ENCODE measurements at places on chromosomes 7 and 10. TPM values are rescaled to one million over a fixed set of nuclear protein-coding genes. Genes with fewer than 3 reads are reported as not detected.

GRCh38 chr7:36188266-36188665, 35.2 kb downstream of the EEPD1 start:
- no peak for DNase-seq

- no peak for DNase-seq
Measured at GRCh38 chr10:23326544-23327307, 17.9 kb downstream of the C10orf67 start.

DNA sequence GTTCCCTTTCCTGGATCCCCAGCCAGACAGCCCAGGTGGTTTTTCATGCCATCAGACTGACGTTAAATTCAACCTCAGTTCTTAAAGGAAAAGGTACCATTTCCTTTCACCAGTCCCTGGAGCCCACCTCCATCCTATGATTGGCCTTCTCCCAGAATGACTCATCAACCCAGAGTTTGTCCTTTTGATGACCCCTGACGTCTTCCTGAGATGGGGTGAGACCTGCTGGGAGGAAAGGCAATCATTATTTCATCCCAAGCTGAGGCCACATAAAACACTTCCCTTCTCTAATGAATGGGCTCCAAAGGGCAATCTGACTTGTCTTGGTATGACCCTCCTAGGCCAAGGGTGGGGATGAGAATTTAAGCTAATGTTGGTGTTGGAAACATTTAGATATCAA, 750.7 kb downstream of the SUGCT start:
- DNase-seq: no peak

- no peak for DNase-seq
Measured at GRCh38 chr10:10804998-10805740, 212.5 kb upstream of the CELF2 start.

GRCh38 chr10:101495324-101495925, 92.6 kb downstream of the POLL start:
- DNase-seq: no peak

GRCh38 chr10:35447693-35448407, 111.5 kb downstream of the CCNY start:
- no peak for DNase-seq

DNA sequence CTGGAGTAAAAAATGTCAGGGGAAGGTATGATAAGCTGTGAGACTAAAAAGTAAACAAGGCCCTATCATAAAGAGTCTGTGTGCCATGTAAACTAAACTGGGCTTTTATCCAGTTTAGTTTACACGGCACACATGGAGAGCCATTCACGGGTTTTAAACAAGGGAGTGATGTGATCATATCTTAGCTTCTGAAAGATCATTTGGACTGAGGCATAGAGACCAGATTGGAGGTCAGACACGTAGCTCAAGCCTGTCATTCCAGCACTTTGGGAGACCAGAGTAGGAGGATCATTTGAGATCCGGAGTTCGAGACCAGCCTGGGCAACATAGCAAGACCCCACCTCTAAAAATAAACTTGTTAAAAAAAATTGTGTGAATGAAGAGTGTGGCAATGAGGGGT, 50.1 kb downstream of the SKIDA1 start:
- DNase-seq: no peak

GRCh38 chr10:116132780-116133399, 140.1 kb downstream of the GFRA1 start:
- no peak for DNase-seq

DNA sequence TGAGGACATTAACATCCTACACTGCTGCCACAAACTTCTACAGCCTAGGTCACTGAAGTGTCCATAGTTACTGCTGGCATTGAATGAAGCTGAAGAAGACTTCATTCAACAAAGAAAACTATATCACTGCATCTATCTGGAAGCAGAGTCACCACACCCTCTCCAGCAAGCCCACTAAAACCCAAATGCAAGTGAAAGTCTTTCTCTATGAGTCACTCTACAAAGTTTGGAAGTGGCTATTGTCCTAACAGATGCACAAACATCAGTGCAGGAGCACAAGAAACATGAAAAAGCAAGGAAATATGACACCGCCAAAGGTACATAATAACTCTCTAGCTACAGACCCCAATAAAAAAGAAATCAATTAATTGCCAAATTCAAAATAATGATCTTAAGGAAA, 43.5 kb upstream of the CAMK2B start:
- DNase-seq: no peak

- no peak for DNase-seq
Measured at GRCh38 chr10:28386503-28386868, 83.6 kb upstream of the MPP7 start.

GRCh38 chr7:57638666-57639065, 188.7 kb downstream of the ZNF716 start:
- DNase-seq: no peak

- no peak for DNase-seq
Measured at GRCh38 chr10:64033711-64034110, 512.5 kb downstream of the REEP3 start.

GRCh38 chr10:4068629-4069028, 283.6 kb upstream of the KLF6 start:
- DNase-seq: no peak

The ASNS gene
- total RNA-seq: 64.5 TPM

The NFE2L3 gene
- 15.7 TPM for total RNA-seq

The EZH2 gene
- total RNA-seq: 34.4 TPM

The ANKRD7 gene
- 0.31 TPM for total RNA-seq

The LUC7L2 gene
- 86.5 TPM for total RNA-seq

The STK32C gene
- total RNA-seq: 10.7 TPM

The COL28A1 gene
- not detected for total RNA-seq

The NKX2-3 gene
- not detected for total RNA-seq

The PLEKHS1 gene
- not detected for total RNA-seq

The CALML3 gene
- not detected for total RNA-seq

The EN2 gene
- total RNA-seq: not detected

Data from GM12878 (cell line).